Right hindlimb (tissue), 1 donor: ENCODE measurements at places on chromosomes 11 and 22.
A peak's percentile ranks its signal among the peaks of the same experiment; 100 is the strongest.

- DNase-seq = no peak
Measured at GRCh38 chr22:21959274-21960074, 6.8 kb upstream of the PPM1F start.

- no peak for DNase-seq
Measured at GRCh38 chr22:47221840-47222615, 459.6 kb downstream of the TBC1D22A start.

DNA sequence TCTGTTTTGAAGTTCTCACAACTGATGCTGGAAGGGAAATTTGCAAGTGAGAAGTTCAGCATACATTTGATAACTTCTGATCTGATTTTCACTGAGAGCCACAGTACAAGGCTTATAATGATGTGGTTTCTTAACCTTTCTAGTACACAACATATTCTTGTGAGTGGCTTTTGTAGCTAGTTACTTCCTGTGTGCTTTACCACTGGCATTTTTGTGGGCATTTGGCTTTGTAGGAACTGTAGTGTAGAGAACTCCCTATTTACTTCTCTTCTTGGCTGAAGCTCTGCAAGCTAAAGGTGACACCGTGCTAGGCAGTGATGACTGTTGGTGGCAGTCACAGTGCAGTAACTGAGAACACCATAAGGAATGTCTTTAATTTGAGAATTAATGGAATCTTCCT is 14.9 kb downstream of the USP47 start:
- no peak for DNase-seq

DNA sequence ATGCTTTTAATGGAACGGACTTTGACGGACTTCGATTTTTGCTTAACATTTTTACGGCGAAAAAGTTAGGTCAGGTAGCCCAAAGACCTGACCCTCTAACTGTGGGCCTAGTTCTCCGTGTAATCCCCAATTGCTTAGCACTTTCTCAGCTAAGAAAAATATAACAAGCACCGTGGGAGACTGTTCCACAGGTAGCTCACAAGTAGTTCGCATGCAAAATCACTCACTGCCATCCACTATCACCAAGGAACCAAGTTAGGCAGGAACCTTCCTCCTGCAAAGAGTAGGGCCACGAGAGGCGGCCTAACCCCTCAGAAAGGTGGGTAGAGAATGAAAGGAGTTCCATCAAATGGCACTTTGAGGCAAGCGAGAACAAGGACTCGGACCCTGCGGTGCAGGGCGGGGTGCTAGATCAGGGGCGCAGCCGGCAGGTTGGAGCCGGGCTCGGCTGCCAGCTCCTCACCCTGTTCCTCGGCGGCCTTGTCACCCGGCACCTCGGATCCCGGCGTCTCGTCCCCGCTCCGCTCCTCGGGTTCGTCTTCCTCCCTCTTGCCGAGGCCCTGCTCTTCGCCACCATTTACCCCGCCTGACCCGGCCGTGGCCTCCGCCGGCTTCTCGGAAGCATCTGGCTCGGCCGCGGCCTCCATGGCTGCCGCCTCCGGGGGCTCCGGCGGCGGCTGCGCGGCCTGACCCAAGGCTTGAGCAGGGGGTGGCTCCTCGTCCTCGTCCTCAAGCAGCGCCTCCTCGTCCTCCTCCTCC is 922 bp downstream of the HNRNPUL2 start:
- DNase-seq = no peak

DNA sequence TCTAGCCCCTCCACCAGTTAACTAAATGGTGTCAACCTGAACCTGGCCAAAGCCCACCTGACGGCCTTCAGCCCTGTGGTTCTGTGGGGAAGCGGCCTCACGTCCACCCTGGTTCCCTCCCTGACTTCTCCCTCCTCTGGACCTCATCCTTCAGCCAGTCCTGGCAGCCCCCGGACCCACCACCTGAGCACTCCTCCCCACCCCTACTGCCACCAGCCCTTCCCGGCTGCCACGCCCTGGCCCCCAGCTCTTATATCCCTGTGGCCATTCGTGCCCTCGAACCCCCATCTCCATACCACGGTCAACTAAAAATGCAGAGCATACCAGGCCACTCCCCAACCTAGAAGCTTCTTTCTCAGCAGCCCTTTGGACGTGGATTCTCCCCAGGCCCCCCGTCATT is 4.2 kb upstream of the MDK start:
- no peak for DNase-seq

GRCh38 chr11:58998480-58999290 is 59.4 kb downstream of the GLYATL1 start:
- no peak for DNase-seq

DNA sequence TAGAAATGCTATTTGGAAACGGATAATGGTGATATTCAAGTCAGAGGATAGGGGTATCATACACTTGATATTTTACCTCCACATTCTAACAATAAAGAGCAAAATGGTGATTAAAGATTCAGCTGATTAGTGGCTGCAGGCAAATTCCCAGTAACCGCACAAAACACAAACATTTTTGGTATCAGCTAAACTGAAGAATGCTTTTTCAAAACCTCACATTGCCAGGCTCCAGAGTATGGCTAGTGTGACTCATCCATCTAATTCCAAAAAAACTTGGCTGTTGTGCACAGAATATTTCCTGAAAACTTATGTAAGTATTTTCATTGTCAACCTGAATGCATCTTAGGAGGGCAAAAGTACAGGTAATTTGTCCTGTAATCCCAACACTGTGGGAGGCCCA is 10.9 kb downstream of the SRPRA start:
- no peak for DNase-seq

- DNase-seq = no peak
Measured at GRCh38 chr22:38935023-38935422, 22.4 kb upstream of the APOBEC3A start.

DNA sequence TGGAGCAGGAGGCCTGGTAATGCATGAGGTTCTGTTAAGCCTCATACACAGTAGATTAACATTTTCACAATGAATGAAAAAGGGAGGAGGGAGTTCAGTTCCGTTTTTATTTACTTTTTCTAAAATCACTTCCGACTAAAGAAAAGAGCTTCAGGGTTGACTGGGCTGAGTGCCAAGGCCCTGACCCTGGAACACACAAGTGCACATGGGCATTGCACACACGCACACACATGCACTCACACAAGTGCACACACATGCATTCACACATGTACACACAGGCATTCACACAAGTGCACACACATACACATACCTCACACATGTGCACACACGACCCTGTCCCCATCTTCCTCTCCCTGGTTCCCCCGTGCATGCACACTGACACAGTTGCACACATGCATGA is 303.3 kb downstream of the BRD1 start:
- DNase-seq = no peak

- no peak for DNase-seq
Measured at GRCh38 chr11:115707180-115707905, 203.1 kb upstream of the CADM1 start.

DNA sequence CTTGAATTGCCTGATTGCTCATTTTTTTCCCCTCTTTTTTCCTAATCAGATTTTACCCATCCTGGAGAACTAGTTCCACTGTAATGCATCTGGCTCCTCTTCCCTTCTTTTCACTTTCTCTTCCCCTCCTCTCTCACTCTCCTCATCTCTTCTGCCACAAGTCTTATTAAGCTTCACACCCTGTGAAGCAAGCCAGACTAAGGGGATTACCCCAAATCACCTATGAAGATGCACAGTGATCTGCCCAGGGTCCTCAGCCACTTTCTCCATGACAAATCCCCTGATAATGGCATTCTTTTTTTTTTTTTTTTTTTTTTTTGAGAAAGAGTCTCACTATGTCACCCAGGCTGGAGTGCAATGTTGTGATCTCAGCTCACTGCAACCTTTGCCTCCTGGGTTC is 11.2 kb downstream of the UBASH3B start:
- no peak for DNase-seq

DNA sequence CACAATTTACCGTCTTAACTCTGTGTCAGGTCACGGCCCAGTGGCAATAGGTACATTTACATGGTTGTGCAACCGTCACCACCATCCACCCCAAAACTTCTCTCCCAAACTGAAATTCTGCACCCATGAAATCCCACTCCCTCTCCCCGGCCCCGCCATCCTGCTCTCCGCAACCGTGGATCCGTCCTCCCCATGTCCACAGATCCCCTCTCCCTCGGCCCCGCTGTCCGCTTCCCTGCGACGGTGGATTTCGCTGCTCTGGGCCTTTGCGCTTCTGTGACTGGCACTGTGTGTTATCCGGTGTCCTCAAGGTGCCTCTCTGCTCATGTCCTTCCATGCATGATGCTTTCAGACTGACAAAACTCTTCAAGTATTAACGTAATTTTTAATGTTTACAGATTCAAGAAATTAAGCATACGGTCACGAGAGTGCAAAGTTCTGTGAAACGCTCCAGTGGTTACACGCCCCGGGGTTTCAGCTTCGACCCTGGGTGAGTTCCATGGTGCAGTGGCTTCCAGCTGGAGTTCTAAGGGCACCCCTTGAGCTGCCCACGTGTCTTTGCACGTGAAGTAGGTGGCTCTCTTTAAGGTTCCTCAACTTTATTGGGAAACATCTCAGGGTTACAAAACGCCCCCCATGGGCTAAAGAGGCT is 76.4 kb downstream of the KCNQ1 start:
- DNase-seq = no peak

GRCh38 chr11:93054881-93055280 is 85.4 kb downstream of the MTNR1B start:
- no peak for DNase-seq

- DNase-seq = no peak
Measured at GRCh38 chr22:27022274-27022895, 365.0 kb downstream of the MIAT start.

GRCh38 chr11:59199546-59200422 is 12.9 kb downstream of the MPEG1 start:
- DNase-seq = no peak

GRCh38 chr11:119854521-119854920 is 125.5 kb upstream of the NECTIN1 start:
- no peak for DNase-seq

- DNase-seq = no peak
Measured at GRCh38 chr11:23143022-23143421, 282.7 kb upstream of the CCDC179 start.

- peak; percentile 33 for DNase-seq
Measured at GRCh38 chr11:106625566-106625965, 392.7 kb downstream of the GUCY1A2 start.

GRCh38 chr11:109374441-109374840 is 47.5 kb upstream of the C11orf87 start:
- no peak for DNase-seq

- no peak for DNase-seq
Measured at GRCh38 chr11:70230840-70231710, 28.0 kb downstream of the FADD start.

DNA sequence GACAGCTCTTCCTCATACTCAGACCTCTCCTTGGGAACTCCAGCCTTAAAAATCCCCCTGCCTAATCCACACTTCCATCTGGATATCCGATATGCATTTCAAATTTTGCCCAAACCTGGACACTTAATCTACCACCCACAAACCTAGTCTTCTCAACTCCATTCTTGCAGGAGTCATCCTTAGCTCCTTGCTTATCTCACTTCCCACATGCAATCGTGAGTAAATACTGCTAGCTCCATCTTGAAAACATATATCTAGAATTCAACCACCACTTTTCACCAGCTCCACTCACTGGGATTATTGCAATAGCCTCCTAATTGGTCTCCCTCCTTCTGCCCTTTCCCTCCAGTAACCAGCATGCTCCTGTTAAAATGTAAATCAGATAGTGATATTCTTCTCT is 2.6 kb upstream of the MYOD1 start:
- no peak for DNase-seq

- DNase-seq = no peak
Measured at GRCh38 chr11:66854231-66854661, 2.6 kb upstream of the LRFN4 start.

DNA sequence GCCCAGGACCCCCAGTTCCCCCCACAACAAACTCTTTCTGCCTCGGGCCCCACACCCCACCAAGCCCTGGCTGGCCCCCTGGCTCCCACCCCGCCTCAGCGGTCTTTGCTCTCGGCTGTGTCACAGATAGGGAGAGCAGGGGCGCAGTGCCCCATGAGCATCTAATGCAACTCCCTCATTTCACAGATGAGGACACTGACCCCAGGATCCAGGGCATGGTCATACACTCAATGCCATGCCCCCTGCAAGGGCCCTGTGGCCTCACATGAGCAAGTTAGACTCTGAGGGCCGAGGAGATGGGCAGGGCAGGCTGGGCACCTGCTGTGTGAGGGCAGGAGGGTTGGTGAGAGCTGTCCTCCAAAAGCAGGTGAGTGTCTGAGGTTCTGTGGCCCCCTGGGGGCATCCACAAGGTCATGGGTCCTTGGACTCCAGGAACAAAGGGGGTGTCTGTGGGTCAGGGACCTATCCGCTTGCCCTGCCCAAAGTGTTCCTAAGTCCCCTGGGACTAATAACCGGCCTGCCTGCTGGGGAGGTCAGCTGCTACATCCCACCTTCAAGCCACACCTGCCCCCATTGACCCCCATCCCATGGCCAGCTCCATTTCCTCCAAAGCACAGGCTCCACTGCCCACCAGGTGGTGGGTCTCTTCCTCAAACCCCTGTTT is 2.5 kb downstream of the MIF start:
- no peak for DNase-seq

GRCh38 chr11:36150986-36151385 is 138.2 kb downstream of the COMMD9 start:
- no peak for DNase-seq

DNA sequence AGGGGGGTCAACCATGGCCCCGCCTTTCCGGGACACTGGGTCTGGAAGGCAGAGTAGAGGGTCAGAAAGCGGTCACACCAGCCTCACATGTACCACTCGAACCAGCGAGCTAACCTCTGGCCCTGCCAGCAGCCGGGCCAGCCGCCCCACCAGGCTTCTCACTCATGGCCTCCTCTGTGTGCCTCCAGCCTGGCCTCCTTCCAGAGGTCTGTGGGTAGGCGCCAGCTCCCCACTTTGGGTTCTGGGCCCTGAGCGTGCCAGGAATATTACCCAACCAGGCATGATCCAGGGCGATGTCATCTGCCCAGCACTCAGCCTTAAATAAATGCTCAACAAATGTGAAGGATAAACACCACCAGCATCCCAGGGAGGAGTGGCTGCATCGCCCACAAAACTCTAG is 5.8 kb downstream of the SCUBE1 start:
- DNase-seq = no peak

GRCh38 chr11:130389335-130389935 is 39.0 kb downstream of the ADAMTS8 start:
- no peak for DNase-seq

- no peak for DNase-seq
Measured at GRCh38 chr11:65551572-65552387, 6.4 kb downstream of the LTBP3 start.
